Nephron progenitor cell (in vitro differentiated cells): ENCODE measurements at places on chromosomes 5 and 9.

- DNase-seq: no peak
Observed at GRCh38 chr9:12798066-12798770, 23.4 kb downstream of the LURAP1L start.

DNA sequence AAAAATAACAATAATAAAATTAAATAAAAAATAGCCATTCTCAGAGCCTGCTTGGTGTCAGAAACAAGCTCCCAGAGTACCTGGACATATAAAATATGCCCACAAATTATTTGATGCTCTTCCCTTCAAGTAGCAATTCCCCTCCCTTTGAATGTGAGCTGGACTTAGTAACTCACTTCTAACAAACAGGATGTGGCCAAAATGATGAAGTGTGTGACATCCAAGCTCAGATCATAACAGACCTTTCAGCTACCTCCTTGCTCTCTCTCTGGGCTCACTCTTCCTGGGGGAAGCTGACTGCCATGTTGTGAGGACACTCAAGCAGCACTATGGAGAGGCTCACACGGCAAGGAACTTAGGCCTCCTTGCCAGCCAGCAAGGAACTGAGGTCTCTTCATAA, 69.0 kb downstream of the SPRY4 start:
- DNase-seq: no peak

GRCh38 chr9:121233906-121234831, 32.5 kb upstream of the RAB14 start:
- no peak for DNase-seq

- no peak for DNase-seq
Observed at GRCh38 chr9:114218264-114219120, 63.2 kb downstream of the COL27A1 start.

GRCh38 chr5:10583663-10584572, 20.0 kb downstream of the ANKRD33B start:
- no peak for DNase-seq

- DNase-seq: no peak
Observed at GRCh38 chr5:69211200-69211599, 21.8 kb downstream of the CENPH start.

- DNase-seq: no peak
Observed at GRCh38 chr5:143309661-143310431, 93.6 kb downstream of the NR3C1 start.

GRCh38 chr5:73298772-73299630, 126.0 kb downstream of the TMEM174 start:
- DNase-seq: peak; percentile 65

DNA sequence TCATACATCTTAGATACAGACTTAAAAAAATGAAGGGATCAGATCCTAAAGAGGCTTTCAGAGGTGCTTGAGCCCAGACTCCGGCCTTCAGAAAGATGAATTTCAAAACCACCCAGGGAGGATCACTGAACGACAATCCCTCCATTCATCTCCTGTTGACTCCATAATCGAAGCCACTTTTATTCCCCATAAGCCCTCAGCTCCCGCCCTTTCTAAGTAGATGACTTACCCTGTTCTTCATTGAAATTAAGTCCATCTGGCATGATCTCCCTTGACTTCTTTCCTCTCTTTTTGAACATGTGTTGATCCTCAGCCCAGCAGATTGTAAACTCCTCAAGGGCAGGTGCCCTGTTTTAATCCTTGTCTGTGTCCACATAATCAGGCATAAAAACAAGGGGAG, 50.8 kb upstream of the ASTN2 start:
- DNase-seq: no peak

DNA sequence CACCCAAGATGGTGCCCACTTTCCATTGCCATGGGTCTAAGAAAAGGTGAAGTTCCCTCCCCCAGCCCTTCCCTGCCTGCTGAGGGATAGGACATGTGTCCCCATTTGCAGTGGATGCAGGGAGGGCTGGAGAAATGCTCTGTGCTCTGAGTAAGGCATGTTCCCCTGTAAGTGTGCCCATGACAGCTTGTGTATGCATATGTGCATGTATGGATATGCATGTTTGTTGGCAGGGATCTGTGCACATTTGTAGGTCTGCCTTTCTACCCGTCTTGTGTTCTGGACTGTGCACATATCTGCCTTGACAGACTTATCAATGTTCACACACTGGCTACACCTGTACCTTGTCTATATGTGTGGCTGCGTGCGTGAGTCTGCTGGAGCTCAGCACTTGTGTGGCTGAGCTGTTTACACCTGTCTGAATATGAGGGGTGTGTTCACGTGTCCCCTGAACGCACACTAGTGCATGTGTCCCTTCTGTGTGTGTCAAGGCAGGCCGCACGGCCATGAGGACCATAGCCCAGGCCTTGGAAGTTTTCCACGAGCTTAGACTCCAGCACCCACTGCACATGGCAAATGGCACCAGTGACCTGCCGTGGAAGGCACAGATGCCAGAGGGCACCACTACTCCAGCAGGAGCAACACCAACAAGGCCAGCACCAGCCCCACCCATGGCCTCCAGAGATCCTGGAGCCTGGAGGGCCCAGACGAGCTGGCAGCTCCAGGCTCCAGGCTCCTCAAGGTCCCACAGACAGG, 27.4 kb upstream of the TTLL11 start:
- DNase-seq: no peak

GRCh38 chr9:105297442-105298075, 53.1 kb downstream of the SLC44A1 start:
- DNase-seq: no peak

GRCh38 chr5:45779874-45780671, 83.9 kb upstream of the HCN1 start:
- DNase-seq: no peak

DNA sequence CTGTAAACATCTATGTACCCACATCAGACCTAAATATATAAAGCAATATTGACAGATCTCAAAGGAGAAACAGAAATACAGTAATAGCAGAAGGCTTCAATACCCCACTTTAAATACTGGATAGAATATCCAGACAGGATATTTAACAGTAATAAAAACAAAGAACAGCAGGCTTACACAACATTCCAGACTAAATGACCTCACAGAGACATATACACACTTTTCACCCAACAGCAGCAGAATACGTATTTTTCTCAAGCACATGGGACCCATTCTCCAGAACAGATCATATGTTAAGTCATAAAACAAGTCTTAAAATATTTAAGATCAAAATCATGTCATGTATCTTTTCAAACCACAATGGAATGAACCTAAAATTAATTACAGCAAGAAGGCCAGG, 76.8 kb downstream of the CAMSAP1 start:
- DNase-seq: no peak

GRCh38 chr9:34994900-34995669, 5.5 kb downstream of the DNAJB5 start:
- DNase-seq: no peak

- no peak for DNase-seq
Observed at GRCh38 chr5:65876970-65877369, 49.4 kb upstream of the ERBIN start.

- DNase-seq: no peak
Observed at GRCh38 chr5:180170810-180171567, 38.0 kb downstream of the RASGEF1C start.

GRCh38 chr5:135399794-135400542, 937 bp upstream of the MACROH2A1 start:
- DNase-seq: no peak

DNA sequence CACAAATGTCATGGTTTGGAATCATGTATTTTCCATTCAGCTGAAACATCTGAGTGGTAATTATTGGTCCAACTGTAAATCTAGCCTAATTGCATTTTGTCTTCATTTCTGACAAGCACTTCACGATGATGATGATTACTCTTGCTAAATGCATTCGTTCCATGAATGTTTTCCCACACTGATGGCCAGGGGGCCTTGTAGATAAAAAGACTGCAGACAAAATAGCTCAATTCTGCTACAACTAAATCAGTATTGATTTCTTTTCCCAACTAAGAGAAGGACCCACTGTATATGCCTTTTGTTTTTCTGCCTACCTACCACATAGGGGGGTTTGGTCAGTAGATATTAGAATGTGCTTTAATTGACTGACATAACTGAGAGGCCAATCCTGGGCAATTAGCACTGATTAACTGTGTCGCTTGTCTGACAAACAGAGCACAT, 1351.3 kb upstream of the NUDT12 start:
- DNase-seq: no peak

GRCh38 chr9:98445576-98445975, 190.1 kb upstream of the TBC1D2 start:
- DNase-seq: no peak

GRCh38 chr5:53089481-53089991, 20.0 kb downstream of the MOCS2 start:
- no peak for DNase-seq
